ENCODE measurements at places on chromosomes 1 and 21.

- peak; percentile 72 for DNase-seq
Measured at GRCh38 chr1:160193091-160193819, 2.9 kb downstream of the CASQ1 start.

- no peak for DNase-seq
Measured at GRCh38 chr1:167276969-167277368, 56.3 kb downstream of the POU2F1 start.

DNA sequence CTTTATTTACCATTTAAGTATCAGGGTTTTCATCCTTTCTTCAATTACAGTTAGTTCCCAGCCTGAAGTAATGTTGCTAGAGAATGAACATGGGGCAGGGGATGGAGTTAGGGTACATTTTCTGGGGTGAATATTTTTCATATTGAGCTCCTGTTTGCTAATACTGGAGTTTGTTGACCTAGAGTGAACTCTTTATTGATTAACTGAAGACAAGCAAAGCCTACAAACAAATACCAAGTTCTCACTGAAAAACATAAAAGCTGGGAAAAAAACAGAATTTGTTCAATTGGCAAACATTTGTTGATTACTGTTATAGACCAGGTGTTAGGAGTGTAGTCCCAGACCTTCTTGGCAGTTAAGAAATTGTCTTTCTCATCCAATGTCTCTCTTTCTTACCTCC, 28.2 kb upstream of the PIGV start:
- DNase-seq = no peak

DNA sequence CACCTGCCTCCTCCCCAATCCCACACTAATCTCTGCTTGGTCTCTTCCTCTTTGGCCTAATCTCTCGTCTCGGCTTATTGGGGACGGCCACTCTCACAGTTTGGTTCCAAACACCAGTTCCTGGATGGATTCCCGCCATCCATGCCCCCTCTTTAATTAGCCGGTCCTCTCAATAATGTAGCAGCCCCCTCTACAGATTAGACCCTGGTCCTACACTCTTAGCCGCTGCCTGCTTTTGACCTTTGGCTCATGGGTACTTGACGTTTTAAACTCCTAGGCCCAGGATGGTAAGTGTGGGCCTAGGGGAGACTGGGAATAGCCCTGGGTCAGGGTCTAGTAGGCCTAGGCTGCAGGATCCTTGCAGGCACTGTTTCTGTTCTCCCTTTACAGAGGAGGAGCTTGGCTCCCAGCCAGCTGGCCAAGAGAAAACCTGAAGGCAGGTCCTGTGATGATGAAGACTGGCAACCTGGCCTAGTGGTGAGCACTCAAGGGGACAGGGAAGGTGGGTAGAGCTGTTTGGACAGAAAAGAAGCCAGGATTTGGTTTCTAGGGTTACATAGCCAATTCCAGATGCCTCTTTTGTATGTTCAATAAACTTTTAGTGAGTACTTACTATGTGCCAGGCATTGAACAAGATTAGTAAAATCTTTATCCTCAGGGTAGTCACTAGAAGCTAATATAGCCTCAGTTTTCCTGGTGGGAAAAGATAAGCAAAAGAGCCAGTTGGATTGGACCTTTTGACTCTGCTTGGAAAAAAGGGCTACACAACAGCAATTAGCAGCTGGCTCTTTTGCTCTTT, 758 bp downstream of the RAD54L start:
- no peak for DNase-seq

DNA sequence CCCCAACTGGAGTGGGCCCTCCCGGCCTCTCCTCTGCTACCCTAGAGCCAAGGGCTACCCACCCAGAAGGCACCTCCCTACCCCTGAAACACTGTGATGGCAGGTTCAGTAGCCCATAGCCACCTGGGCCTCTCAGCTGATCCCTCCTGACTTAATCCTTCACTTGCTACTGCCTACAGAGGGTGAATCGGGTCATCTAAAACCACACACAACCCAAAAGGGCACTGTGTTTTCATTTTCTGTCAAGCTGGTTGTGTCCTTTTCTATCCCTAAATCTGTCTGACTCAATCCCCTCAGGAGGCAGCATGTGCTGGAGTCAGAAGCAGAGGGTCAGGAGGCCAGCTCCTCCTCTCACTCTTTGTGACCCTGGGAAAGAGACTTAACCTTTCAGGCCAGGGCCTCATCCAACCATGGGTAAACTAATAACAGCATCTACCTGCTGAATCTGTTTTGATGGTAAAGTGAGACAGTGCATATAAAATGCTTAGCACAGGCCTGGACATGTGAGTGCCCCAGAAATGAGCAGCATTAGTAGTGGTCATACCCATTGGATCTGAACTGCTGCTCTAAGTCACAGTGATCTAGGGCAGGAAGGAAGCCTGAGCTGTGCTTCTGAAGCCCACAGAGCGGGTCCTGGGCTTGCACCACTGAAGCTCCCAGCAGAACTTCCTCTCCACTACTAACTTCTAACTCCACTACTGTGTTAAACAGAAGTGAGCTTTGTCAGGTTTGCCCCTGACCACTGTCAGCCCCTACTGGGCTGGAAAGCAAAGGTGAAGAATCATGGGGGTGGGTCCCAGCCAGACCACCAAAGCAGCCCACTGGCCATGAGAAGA, 11.0 kb downstream of the PMVK start:
- DNase-seq = no peak

All from activated CD4-positive, alpha-beta T cell treated with anti-CD3 and anti-CD28 coated beads, Interleukin-2, amount 50 U/mL, for 4 hours (primary cell).